NCI-H1092 treated with DMSO at 0.1 percent for 48 hours (cell line): ENCODE measurements at places on chromosomes 6 and 20.
A peak's percentile ranks its signal among the peaks of the same experiment; 100 is the strongest.

- no peak for DNase-seq
Observed at GRCh38 chr20:54231036-54231435, 23.1 kb downstream of the PFDN4 start.

DNA sequence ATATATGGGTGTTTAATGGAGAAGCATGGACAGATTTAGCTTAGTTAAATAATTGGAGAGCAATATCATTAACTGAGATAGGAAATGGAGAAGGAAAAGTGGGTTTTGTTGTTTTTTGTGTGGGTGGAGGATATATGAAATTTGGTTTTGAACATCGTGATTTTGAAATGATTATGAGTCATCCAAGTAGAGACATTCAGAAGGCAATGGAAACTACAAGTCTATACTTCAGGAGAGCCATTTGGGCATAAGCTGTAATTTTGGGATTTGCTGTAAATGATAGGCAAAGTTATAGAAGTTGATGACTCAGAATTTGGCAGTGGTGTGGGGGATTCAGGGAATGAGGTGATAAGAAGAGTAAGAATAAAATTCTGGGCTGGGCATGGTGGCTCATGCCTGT is 27.4 kb upstream of the FAM135A start:
- no peak for DNase-seq

DNA sequence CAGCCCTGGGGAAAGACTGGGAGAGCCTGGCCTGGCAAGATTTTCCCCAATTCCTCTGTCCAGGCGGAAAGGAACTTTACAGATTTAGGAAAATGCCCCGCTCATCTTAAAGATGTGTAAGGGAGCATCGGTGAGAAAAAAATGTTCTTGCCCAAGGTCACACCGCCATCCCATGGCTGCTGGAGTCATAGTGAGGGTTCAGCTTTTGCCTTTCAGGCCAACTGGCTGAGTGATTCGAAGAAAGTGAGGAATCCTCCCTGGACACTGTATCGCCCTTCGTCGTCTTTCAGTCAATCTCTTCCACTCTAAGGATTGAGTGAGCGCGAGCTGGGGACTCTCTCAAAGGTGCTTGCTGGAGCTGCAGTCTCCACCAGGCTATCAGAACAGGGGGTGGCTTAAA is 1.4 kb downstream of the WFDC2 start:
- peak; percentile 31 for DNase-seq

- DNase-seq = no peak
Observed at GRCh38 chr6:132763269-132763668, 5.6 kb upstream of the VNN2 start.

GRCh38 chr6:42727627-42728026 is 5.2 kb upstream of the PRPH2 start:
- DNase-seq = no peak
